ENCODE measurements at places on chromosomes 1 and 21. TPM values are rescaled to one million over a fixed set of nuclear protein-coding genes. Genes with fewer than 3 reads are reported as not detected.

The TMED5 gene
- 42.0 TPM for total RNA-seq

The ERVH48-1 gene
- 4.0 TPM for total RNA-seq

The CALML6 gene
- total RNA-seq: 0.50 TPM

The AMPD1 gene
- total RNA-seq: not detected

The OR2L13 gene
- total RNA-seq: not detected

The ARHGAP30 gene
- 304 TPM for total RNA-seq

The PAX7 gene
- total RNA-seq: not detected

The MYOG gene
- not detected for total RNA-seq

The TRIM67 gene
- total RNA-seq: not detected

The KIF21B gene
- 109 TPM for total RNA-seq

The CELA2A gene
- not detected for total RNA-seq

The PRDM16 gene
- total RNA-seq: 6.9 TPM

The CIART gene
- 3.0 TPM for total RNA-seq

The NBPF10 gene
- total RNA-seq: 2.1 TPM

The PEAR1 gene
- total RNA-seq: 0.31 TPM

Measured in activated naive CD4-positive, alpha-beta T cell treated with anti-CD3 and anti-CD28 coated beads, Interleukin-2, amount 10 ng/mL, durations not matched to agents 5 hours and 36 hours (primary cell).